Activated CD4-positive, alpha-beta T cell treated with anti-CD3 and anti-CD28 coated beads, Interleukin-2, amount 10 ng/mL, durations not matched to agents 7 days and 5 days (primary cell): ENCODE measurements at places on chromosomes 1 and 21. TPM values are rescaled to one million over a fixed set of nuclear protein-coding genes. Genes with fewer than 3 reads are reported as not detected.

The LRRC3 gene
- total RNA-seq: 5.1 TPM

GRCh38 chr1:229980009-229980408 is 87.0 kb upstream of the GALNT2 start:
- no peak overlapping the region for H3K4me3 ChIP-seq
- DNase-seq: no peak
- H3K27me3 ChIP-seq: peaks cover 29% of the 10 kb centered on the region
- H3K4me1 ChIP-seq: no peaks in the 10 kb centered on the region

The RHCE gene
- total RNA-seq: 0.17 TPM

GRCh38 chr1:167862432-167863076 is 51.4 kb downstream of the ADCY10 start:
- H3K36me3 ChIP-seq: no peaks in the 10 kb centered on the region
- no peaks in the 10 kb centered on the region for H3K4me1 ChIP-seq
- DNase-seq: no peak

- no peaks in the 10 kb centered on the region for H3K27me3 ChIP-seq
- no peak for DNase-seq
- H3K27ac ChIP-seq: no peak overlapping the region
- no peaks in the 10 kb centered on the region for H3K4me1 ChIP-seq
Measured at GRCh38 chr1:188240772-188241406, 1412.1 kb downstream of the PLA2G4A start.

The S100A7 gene
- not detected for total RNA-seq

GRCh38 chr21:31862078-31862477 is 10.7 kb upstream of the HUNK start:
- H3K4me3 ChIP-seq: no peak overlapping the region
- H3K27ac ChIP-seq: no peak overlapping the region
- no peaks in the 10 kb centered on the region for H3K4me1 ChIP-seq
- H3K27me3 ChIP-seq: no peaks in the 10 kb centered on the region
- no peaks in the 10 kb centered on the region for H3K36me3 ChIP-seq

DNA sequence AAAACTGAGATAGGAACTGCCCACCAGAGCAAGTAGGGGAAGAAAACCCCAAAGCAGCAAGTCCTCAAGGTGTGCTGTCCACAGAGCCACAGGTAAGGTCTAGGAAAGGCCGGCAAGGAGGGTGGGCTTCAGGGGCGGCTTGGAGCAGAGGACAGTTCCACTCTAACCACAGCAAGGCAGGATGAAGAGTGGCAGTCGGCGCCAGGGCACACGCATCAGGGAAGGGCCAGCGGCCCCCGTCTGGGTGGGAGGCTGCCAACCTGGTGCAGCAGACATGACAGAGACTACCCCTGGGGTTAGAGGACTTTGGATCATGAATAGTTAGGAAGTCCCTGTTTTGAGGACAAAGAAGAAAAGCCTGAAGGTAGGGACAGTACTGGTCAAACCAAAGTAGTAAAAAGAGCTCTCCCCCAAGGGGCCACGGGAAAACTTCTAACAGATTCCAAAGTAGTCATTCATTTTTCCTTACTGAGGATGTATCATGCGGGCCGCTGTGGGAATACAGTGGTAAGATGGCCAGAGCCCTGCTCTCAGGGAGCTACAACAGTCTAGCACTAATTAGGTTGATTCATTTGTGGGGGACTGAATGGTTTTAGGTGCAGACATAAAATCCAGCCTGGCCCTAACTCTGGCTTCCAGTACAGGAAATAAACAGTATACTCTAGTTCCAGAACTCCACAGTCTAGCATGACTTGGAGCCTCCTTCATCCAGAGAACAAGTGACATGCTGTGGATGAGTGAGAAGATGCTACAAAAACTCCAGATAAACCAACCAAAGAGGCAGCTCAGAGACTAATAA is 3.5 kb upstream of the RAP1GAP start:
- peaks cover 24% of the 10 kb centered on the region for H3K27me3 ChIP-seq
- H3K27ac ChIP-seq: no peak overlapping the region
- H3K4me1 ChIP-seq: peaks cover 2% of the 10 kb centered on the region
- no peak for DNase-seq

The PRCC gene
- 87.7 TPM for total RNA-seq

DNA sequence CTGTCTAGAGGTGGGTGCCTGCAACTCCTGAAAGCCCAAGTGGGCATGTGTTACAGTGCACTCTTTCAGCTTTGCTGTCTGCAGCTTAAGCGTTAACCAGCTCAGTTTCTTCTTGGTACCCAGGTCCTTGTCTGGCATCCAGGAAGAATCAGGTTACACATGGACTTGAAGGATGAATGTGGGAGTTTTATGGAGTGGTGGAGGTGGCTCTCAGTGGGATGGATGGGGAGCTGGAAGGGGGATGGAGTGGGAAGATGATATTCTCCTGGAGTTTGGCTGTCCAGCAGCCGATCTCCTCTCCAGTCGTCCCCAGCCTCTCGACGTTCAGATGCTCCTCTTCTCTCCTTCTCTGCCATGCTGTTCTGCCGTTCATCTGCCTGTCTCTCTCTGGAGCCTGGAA is 9.4 kb downstream of the METTL18 start:
- no peaks in the 10 kb centered on the region for H3K36me3 ChIP-seq
- H3K27ac ChIP-seq: no peak overlapping the region
- H3K4me1 ChIP-seq: no peaks in the 10 kb centered on the region
- peaks cover 39% of the 10 kb centered on the region for H3K27me3 ChIP-seq
- DNase-seq: no peak

GRCh38 chr1:149885339-149886120 is 13.8 kb upstream of the BOLA1 start:
- no peak overlapping the region for H3K4me3 ChIP-seq
- no peaks in the 10 kb centered on the region for H3K27me3 ChIP-seq
- peaks cover 18% of the 10 kb centered on the region for H3K4me1 ChIP-seq

The PODN gene
- not detected for total RNA-seq
